ENCODE measurements at places on chromosomes 16 and 17.

GRCh38 chr16:6190776-6191175 lies 1093.2 kb upstream of the EEF2KMT start:
- no peak overlapping the region for H3K4me3 ChIP-seq
- no peak for DNase-seq
- H3K36me3 ChIP-seq: no peaks in the 10 kb centered on the region
- no peaks in the 10 kb centered on the region for H3K4me1 ChIP-seq
- H3K27ac ChIP-seq: no peak overlapping the region

GRCh38 chr17:74524653-74525464 lies 6.4 kb downstream of the CD300LB start:
- no peaks in the 10 kb centered on the region for H3K4me1 ChIP-seq
- H3K27ac ChIP-seq: no peak overlapping the region
- H3K36me3 ChIP-seq: no peaks in the 10 kb centered on the region
- H3K27me3 ChIP-seq: peaks cover 2% of the 10 kb centered on the region

DNA sequence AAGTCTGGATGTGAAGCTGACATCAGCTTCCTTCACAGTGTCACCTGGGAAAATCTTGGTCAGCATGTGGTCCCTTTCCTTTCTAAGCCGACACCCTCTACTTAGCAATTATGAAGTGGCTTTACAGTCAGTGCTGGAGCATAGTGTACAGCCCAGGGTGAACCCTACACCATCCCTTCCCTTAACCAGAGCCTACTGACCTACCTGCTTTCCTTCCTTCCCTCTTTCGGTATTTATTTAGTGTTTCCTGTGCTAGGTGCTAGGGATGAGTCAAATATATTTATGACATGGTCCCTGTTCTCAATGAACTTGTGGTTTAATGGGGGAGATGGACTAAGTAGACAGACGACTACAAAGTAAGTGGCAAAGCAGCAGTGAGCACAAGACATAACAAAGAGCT lies 77.5 kb downstream of the CDK5R1 start:
- no peaks in the 10 kb centered on the region for H3K27me3 ChIP-seq
- H3K36me3 ChIP-seq: no peaks in the 10 kb centered on the region
- DNase-seq: no peak
- peaks cover 4% of the 10 kb centered on the region for H3K4me1 ChIP-seq
- no peak overlapping the region for H3K27ac ChIP-seq

DNA sequence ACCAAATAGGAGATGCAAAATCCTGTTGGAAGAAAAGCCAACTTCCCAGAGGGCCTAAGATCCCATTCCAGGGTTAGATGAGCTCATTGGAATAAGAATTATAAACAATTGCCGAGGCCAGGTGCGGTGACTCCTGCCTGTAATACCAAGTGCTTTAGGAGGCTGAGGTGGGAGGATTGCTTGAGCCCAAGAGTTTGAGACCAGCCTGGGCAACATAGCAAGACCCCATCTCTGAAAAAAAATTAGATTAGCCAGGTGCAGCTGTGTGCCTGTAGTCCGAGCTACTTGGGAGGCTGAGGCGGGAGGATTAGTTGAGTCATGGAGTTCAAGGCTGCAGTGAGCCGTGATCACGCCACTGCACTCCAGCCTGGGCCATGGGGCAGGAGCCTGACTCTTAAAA lies 17.8 kb upstream of the SDR42E2 start:
- no peak for DNase-seq
- no peak overlapping the region for H3K4me3 ChIP-seq
- H3K36me3 ChIP-seq: no peaks in the 10 kb centered on the region
- H3K27me3 ChIP-seq: no peaks in the 10 kb centered on the region
- H3K27ac ChIP-seq: no peak overlapping the region

DNA sequence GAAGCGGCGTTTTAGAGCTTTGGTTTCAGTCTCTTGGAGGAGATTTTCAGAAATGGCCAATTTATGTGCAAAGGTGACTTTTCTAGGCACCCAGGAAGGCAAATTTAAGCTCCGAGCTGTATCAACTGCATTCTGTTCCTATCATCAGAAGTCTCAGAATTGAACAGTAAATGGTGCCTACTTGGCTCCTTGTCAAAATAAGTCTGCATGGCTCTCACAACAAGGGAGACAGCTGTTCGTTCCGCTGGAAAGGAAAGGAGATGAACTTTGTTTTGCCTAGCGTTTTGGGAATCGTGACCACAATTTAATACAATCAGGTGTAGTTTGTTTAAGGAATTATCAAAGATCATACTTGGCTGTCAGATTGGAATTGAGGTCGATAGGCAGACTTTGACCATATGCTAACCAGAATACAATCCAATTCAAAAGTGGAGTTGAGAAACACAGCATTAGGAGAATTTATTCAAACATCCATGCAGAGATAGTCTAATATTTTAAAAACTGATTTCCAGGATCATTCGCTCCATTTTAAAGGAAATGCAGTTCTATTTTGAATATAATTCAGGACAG lies 139.4 kb downstream of the CPPED1 start:
- H3K4me3 ChIP-seq: no peak overlapping the region
- no peaks in the 10 kb centered on the region for H3K36me3 ChIP-seq
- no peak for DNase-seq
- H3K4me1 ChIP-seq: no peaks in the 10 kb centered on the region
- H3K27ac ChIP-seq: no peak overlapping the region

DNA sequence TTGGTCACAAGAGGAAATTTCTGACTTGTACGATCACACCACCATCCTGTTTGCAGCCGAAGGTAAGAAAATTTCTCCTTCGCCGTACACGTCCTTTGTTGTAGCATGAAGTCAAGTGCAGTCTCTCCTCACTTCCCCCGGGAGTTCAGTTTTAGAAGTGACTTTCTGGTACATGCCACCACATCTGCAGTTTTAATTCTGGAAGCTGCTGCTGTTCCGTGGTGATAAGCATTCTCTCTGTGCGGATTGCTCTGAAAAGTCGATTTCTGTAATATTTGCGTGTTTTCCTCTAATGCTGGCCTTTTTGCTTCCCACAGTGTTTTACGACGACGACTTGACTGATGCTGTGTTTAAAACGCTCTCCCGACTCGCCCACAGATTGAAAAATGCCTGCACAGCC lies 20.6 kb downstream of the METTL22 start:
- H3K27ac ChIP-seq: no peak overlapping the region
- peaks cover 94% of the 10 kb centered on the region for H3K36me3 ChIP-seq
- H3K4me1 ChIP-seq: no peaks in the 10 kb centered on the region
- H3K4me3 ChIP-seq: no peak overlapping the region
- no peaks in the 10 kb centered on the region for H3K27me3 ChIP-seq
- DNase-seq: no peak

DNA sequence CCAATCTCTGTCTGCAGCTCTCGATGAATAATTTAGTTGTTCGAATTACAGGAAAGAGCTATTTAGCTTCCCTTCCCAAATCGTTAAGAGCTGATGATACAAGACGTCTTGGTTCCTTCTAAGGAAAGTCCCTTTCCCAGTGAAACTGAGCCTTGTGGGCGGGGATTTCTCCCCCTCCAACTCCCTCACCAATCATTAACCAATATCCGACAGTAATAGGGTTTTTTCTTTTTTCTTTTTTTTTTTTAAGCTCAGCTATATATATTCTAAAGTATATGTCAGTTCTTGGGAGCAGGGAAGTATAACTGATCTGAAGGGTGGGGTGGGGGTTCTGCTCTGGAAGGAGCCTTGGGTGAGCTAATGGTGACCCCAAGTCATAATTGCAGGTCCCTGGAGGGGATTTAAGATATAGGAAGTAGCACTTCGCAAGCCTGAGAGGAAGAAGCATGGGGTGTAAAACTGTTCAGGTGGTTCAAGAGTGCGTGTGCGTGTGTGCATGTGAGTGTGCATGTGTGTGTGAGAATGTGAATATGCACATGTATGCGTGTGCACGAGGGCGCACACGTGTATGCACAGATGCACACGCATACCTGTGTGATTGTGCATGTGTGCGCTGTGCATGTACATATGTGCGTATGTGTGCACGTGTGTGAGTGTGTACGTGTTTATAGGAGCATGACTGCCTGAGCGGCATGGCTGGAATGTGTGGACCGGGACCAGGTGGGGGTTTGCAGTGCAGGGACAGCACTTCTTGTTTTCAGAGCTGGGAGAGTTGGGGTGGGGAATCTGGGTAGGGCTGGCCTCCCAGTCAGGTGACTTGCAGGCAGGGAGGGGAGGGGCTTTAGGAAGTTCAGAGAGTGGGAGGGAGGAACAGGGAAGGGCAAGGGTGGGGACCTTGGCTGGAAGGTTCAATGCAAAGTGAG lies 42.7 kb downstream of the SOCS3 start:
- DNase-seq: no peak
- no peak overlapping the region for H3K4me3 ChIP-seq
- no peaks in the 10 kb centered on the region for H3K36me3 ChIP-seq
- H3K27me3 ChIP-seq: peaks cover 17% of the 10 kb centered on the region
- H3K27ac ChIP-seq: no peak overlapping the region

- no peaks in the 10 kb centered on the region for H3K36me3 ChIP-seq
- no peak for DNase-seq
- peaks cover 2% of the 10 kb centered on the region for H3K4me1 ChIP-seq
- H3K4me3 ChIP-seq: no peak overlapping the region
- H3K27me3 ChIP-seq: no peaks in the 10 kb centered on the region
Measured at GRCh38 chr16:78552106-78552675, 452.7 kb downstream of the WWOX start.

DNA sequence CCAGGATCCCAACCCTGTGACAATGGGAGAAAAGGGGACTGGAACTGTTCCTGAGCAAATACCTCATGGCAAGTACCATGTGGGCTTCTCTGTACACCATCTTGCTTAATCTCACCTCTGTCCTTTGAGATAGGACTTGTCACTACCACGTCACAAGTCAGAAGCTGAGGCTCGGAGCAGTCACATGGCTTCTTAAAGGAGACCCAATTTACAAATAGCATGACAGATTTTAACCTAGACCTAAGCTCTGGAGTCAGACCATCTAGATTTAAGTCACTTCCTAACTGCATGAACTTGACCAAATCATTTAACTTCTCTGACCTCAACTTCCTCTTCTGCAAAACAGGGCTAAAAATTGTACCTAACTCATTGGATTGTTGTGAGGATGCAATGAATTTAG lies 36.0 kb upstream of the CCL1 start:
- no peaks in the 10 kb centered on the region for H3K36me3 ChIP-seq
- no peaks in the 10 kb centered on the region for H3K27me3 ChIP-seq
- no peaks in the 10 kb centered on the region for H3K4me1 ChIP-seq
- H3K4me3 ChIP-seq: no peak overlapping the region

DNA sequence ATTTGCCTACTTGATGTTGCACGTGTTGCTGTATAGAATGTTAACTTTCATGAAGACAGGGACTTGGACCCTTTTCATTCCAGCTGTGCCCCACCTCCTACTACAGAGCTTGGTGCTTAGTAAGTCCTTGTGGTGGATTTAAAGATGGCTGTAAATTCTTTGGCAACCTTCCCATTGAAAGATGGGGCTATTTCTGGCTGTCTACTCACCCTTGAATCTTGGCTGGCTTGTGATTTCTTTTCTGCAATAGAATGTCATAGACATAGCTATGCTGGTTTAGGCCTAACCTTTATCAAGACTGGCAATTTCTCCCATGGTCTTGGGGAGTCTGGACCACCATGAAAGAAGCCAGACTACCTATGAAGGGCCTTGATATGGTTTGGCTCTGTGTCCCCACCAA lies 59.0 kb downstream of the ACSM2A start:
- no peaks in the 10 kb centered on the region for H3K4me1 ChIP-seq
- no peak for DNase-seq
- no peaks in the 10 kb centered on the region for H3K27me3 ChIP-seq
- no peak overlapping the region for H3K4me3 ChIP-seq
- H3K27ac ChIP-seq: no peak overlapping the region
- H3K36me3 ChIP-seq: no peaks in the 10 kb centered on the region

DNA sequence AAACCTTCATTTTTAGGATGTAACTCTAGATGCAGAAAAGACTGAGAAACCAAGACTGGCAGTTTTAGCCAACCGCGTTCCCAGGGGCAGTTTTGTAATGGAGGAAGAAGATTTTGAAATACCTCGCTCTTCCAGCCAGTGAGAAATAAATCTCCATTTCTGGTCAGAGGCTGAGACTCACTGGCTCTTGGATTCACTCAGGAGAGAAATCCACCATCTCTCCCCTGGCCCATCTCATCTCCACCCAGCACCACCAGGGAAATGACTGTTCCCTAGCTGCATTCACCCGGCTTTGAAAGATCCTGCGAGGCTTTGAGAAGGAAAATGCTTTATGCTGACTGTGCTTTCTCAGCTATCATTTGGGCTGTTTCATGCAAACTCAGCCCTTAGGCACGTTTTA lies 185.2 kb downstream of the SOX9 start:
- no peak overlapping the region for H3K4me3 ChIP-seq
- no peak overlapping the region for H3K27ac ChIP-seq
- H3K27me3 ChIP-seq: no peaks in the 10 kb centered on the region
- no peaks in the 10 kb centered on the region for H3K4me1 ChIP-seq
- DNase-seq: no peak

DNA sequence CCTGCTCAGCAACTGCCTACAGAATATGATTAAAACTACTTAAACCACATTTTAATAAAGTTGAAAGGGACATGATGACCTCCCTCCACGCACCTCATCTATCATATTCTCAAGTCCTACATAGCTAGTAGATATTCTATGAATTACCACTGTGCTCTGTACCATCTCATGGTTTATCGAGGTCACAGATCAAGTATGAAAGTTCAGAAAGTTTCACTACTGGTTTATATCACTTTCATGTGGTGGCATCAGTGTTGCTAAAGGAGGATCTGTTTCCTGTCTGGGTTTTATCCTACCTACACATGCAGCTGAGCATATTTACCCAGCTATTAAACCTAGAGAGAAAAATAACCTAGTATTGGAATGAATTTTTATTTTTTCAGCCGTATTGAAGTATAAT lies 214.9 kb upstream of the MON1B start:
- no peaks in the 10 kb centered on the region for H3K36me3 ChIP-seq
- no peaks in the 10 kb centered on the region for H3K4me1 ChIP-seq
- no peak overlapping the region for H3K4me3 ChIP-seq
- H3K27me3 ChIP-seq: no peaks in the 10 kb centered on the region
- no peak for DNase-seq

GRCh38 chr17:43456661-43457361 lies 27.0 kb upstream of the DHX8 start:
- H3K36me3 ChIP-seq: no peaks in the 10 kb centered on the region
- H3K27ac ChIP-seq: no peak overlapping the region
- peaks cover 14% of the 10 kb centered on the region for H3K4me1 ChIP-seq
- no peak overlapping the region for H3K4me3 ChIP-seq

DNA sequence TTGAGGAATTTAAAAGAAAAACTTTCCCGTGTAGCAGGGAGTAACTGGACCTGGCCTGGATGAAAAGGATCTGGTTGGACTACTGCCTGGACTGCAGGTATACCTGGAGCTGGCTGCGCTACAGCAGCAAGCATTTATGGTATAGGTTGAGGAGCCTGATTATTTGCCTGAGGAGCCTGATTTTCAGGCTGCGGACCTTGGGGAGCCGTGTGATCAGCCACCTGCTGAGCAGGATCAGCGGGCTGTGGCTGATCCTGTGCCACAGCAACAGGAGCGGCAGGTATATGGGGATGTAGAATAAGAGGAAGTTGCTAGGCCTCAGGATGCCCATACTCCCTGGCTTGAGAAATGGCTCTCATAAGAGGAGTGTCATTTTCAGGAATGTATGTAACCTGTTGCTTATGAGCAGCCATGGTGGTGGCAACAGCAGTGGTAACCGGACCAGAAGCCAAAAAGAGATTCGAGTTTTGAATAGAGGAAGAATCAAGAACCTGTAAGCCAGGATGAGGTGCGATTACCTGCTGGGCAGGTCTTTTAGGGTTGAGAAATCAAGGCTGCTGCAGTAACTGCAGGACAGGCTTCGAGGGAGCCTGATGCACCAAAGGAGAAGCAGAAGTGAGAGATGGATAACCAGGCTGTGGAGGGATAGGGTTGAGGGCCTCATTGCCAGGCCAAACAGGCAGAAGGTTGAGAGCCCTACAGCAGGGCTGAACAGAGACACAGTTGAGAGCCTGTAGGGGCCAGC lies 60.9 kb upstream of the ARL4D start:
- no peaks in the 10 kb centered on the region for H3K27me3 ChIP-seq
- H3K4me3 ChIP-seq: no peak overlapping the region
- no peaks in the 10 kb centered on the region for H3K36me3 ChIP-seq
- DNase-seq: no peak
- H3K4me1 ChIP-seq: no peaks in the 10 kb centered on the region
- H3K27ac ChIP-seq: no peak overlapping the region
